ENCODE measurements at places on chromosomes 5 and 9.

DNA sequence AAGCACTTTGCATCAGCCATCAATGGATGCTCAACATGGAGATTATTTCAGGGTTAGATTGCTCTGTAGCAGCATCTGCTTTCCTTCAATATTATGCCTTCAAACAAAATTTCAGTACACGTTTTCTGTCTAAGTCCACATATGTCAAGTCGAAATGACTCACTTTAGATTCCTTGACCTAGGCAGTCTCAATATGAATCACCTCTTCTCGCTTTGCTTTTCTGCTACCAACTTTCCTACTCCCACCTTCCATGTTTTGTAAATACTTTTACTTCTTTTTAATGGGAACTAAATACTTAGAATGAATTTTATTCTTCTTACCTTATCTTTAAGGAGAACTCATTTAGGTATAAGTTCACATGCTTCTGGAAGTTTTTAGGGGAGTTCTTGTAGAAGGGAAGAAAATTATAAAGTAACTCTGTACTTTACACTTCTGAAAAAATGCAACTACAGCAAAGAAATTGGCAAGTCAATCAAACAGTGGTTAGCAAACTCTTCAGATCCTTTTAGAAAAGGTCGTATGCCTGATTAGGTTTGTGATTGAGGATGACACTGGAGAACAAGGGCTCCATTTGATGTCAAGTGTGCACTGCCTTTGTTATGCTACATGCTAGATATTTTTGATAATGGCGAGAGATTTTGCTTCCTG is 478.5 kb upstream of the SMARCA2 start:
- no peak for DNase-seq

- DNase-seq = no peak
These were observed 630.6 kb upstream of the SGCD start for GRCh38 chr5:155696362-155696761.

DNA sequence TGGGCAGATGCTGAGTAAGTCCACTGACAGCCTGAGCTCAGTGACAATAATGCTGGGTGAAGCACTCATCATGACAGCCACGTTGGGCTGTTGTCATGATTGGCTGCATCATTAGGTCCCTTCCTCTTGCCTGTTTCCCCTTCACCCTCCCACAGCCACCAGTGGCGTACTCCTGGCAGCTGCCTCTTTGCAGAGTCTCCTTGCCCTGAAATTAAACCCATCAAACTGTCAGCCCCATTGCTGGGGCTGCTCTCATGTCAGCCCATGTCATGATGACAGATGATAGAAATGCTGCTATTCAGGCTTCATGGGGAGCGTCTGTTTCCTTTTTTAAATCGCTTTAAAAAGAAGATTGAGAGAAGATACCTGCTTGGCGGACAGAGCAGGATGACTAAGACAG is 327.4 kb downstream of the AGTPBP1 start:
- no peak for DNase-seq

GRCh38 chr5:169746147-169746694 is 109.1 kb downstream of the DOCK2 start:
- no peak for DNase-seq

GRCh38 chr5:20601678-20602100 is 613.7 kb upstream of the CDH18 start:
- DNase-seq = no peak

DNA sequence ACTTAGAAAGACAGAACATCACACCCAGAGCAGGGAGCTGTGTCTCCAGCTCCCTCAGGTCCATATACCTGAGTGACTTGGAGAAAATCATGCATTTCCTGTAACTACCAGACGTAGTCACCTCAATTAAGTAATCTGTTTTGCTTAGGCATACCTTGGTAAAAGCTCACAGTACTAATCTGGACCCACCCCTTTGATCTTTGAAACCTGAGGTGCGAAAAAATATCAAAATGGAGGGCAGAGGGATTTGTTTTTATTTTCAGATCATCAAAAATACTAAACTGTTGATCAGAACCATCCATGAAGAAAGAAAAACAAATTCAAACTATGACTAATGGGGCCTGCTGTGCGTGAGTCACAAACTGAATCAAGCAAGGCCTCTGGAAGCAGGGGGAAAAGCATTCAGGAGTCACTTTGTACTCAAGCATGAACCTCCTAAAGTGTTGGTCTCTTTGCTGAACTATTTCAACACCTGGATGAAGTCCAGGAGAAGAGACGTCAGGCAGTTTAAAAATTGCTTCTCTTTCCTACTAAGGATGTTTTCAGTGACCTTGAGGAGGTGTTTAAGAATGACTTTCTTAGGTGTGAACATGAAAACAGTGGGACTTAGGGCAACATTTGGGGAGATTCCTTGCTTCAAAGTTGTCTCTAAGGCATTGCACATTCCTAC is 76.3 kb downstream of the MUSK start:
- no peak for DNase-seq

DNA sequence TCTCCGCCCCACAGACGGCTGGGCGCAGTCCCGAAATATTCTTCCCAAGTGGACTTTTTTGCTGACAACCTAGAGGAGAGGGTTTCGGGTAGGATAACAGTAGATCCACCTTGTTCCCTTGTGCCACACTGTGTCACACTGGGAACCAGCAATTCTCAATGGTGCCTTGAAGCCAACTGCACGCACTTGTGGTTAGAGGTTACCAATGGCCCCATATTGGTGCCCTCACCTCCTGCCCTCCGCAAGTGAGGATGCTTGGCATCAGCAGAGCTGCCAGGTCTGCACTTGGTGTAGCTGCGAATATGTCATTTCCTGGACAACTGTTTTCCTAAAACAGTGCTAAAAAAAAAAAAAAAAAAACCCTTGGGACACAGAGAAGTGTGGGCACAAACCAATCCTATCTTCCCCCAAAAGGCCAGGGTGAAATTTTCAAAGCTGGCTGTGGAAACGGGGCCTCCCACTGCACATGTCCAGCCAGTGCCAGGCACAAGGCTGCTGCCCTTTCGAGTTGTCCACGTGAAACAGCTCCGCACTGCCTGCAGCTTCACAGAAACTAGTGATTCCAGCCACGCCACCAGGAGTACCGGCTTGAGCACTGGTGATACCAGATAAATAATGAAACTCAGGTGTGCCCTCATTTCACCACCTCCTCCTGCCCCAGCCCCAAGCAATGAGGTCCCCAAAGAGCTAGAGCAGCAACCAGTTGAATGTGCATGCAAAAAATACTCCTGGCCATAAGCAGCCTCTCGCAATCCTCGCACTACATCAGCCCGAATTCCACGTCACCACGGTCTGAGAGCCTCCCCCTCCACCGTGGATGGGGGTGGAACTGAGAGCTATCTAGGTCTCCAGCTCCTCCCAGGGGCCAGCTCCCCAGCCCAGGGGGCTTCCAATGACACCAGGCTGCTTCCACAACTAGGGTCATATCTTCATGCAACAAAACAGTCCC is 51.2 kb downstream of the USP20 start:
- DNase-seq = no peak

DNA sequence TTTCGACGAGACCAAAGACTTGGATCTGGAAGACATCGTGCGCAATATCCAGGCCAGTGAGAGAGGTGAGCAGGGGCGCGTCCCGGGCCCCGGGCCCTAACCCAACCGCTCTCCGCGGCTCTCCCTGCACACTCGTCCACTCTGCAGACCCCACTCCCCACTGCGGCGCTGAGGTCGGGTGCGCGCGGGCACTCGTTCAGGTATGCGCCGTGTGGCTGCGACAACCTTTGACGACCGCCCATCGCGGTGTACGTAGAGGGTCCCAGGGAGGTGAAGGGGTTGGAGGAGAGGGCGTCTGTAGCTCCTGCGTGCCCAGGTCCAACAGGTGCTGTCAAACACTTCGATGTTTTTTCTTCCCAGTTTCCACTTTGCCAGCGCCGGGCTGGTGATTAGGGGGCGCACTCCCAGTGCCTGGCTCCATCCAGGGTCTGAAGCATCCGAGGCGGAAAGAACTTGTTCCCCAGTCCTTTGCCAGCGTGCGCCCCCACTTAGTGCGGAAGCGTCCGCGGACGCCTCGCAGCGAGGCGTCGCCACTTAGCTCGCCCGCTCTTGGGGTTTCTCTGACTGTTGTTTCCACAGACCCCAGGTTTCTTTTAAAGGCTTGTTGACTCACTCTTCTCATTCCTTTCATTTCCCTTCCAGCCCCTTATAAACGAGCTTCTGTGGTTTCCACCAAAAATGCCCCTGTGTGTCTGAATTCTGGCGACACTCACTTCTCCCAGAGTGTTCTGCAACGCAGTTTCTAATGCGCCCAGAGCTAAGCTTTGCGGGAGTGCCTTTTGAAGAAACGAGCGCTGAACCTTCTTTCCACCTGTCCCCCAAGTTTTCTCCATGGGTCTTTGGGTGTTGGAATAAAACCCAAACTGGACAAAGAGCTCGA is 1.6 kb downstream of the NPR3 start:
- no peak for DNase-seq

DNA sequence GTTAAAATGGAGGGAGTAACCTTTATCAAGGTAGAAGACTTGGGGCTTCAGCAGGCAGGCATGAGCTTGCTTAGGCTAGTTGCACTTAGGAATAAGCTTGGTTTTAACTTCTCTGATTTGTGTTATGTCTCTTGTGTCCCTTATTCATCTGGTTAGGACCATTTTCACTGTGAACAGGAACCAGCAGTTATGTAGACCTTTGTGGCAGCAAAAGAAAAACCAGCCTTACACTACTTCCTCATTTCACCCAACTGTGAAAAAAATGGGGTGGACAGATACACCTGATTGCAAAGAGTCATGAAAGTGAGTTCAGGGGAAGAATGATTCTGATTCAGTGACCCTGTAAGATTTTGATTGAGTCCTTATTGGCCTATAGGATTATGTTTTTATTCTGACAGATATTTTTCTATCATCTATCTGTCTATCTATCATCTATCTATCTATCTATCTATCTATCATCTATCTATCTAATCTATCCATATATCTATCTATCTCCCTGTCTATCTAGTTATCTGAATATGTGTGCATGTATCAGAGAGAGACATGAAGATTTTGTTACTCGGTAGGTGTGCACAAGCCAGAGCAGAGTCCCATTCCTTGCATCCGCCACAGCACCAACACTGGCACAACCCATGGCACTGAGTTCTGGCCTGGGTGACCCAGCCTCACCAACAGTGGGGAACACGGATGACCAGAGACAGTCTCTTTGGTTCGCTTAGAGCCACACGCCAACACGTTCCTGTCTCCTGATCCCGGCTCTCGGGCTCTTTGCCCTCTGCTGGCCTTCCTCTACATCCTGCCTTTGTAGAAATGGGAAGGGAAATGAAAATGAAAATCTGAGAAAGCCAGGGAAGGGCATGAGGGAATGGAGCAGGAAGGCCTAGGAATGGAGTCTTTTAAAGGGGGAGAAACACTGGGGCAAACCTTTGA is 1.3 kb upstream of the ZNF366 start:
- no peak for DNase-seq

GRCh38 chr5:106854105-106854687 is 816.5 kb downstream of the EFNA5 start:
- DNase-seq = no peak

GRCh38 chr5:131406975-131407638 is 143.3 kb downstream of the CDC42SE2 start:
- no peak for DNase-seq

GRCh38 chr5:40987349-40987748 is 78.1 kb downstream of the C7 start:
- DNase-seq = no peak

- no peak for DNase-seq
These were observed 69.6 kb downstream of the ADAMTSL1 start for GRCh38 chr9:18543406-18544192.

- no peak for DNase-seq
These were observed 104.2 kb upstream of the ELL2 start for GRCh38 chr5:96065685-96066385.

GRCh38 chr5:176365351-176366231 is at the start of gene ARL10:
TSS of gene ARL10 (plus strand) at chr5:176365487. CDS start at chr5:176365564, 77 bp downstream.
- peak; percentile 44 for DNase-seq

DNA sequence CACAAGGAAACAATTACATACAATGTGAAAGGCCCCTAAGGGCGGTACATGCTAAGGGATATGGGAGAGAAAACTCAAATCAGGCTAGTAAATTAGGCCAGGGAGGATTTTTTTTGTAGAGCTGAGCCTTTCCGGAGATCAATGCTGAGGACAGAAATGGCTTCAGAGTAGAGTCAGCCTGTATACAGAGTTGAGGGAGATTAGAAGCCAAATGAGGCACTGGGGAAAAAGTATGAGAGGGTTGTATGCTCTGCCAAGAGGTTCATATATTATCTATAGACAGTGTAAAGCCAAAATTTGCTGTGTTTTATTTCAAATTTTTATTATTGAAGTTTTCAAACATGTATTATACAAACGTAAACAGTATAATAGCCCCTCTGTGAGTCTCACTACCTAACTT is 103.1 kb downstream of the BNC2 start:
- DNase-seq = no peak

DNA sequence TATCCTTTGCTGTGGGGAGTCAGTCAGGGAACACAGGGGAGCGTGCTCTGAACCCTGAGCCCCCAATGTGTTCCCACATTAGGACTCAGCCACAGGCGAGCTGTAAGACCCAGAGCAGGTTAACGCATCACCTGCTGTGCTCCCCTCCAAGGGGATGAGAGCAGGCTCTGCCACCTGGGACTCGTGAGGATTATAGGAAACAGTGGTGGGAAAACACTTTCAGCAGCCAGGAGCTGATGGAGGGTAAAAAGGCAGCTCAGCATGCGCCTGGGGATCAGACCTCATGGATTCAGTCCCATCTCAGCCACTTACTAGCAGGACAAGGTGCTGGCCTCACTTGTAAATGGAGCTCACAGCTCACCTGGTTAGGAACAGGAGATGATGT is 9.2 kb downstream of the JADE2 start:
- DNase-seq = no peak

- no peak for DNase-seq
These were observed 146.2 kb downstream of the RGS3 start for GRCh38 chr9:113609562-113610318.

- DNase-seq = no peak
These were observed 89.5 kb downstream of the UGCG start for GRCh38 chr9:111986035-111986556.

GRCh38 chr9:137671721-137672120 is 52.9 kb downstream of the EHMT1 start:
- no peak for DNase-seq

DNA sequence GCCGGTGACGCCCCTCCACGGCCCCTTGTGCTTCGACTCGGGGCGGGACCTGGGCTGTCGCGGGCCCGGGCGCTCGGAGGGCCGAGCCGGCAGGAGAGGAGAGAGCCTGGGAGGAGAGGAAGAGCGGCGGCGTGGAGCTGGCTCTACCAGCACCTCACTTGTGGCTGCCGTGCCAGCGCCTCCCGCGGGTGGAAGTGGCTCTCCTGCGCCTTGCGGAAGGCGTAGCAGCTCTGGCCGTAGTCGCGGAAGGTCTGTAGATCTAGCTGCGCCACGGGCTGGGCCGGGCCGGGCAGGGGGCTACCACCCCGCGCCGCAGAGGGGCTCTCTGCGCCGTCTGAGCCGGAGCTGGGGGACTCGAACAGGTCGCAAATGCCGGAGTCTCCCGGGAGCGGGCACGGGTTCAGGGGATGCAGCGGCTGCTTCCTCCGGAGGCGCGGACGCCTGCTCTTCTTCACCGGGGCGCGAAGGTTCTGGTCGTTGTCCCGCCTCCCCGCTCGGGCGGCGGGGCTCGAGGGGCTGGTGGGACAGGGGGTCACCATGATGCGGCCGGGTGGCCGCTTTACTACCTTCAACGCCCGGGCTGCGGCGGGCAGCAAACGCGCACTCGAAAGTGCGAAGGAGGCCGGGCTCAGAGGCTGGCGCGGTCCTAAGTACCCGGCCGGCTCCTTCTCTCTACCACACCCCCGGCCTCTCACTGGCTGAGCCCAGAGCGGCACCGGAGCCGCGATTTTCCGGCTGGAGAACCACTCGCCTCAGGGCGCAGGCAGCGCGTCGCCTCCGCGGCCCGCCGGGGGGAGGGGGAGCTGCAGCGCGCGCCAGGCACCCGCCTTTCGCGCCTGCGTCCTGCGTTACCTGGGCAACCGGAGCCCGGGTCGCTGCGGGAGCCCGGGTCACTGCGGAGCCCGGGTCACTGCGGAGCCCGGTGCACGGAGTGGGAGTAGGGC is at the start of gene CCNO:
Gene CCNO (minus strand): TSS at position 624 of the 944 bp plus-strand sequence. CDS start 85 bp downstream, at position 539.
- no peak for DNase-seq

All from stimulated activated CD4-positive, alpha-beta T cell treated with anti-CD3 and anti-CD28 coated beads, TNF-alpha, amount 100 ng/mL, for 4 hours (primary cell).